Upper lobe of left lung (tissue), 6 donors: ENCODE measurements at places on chromosomes 2 and 18.

DNA sequence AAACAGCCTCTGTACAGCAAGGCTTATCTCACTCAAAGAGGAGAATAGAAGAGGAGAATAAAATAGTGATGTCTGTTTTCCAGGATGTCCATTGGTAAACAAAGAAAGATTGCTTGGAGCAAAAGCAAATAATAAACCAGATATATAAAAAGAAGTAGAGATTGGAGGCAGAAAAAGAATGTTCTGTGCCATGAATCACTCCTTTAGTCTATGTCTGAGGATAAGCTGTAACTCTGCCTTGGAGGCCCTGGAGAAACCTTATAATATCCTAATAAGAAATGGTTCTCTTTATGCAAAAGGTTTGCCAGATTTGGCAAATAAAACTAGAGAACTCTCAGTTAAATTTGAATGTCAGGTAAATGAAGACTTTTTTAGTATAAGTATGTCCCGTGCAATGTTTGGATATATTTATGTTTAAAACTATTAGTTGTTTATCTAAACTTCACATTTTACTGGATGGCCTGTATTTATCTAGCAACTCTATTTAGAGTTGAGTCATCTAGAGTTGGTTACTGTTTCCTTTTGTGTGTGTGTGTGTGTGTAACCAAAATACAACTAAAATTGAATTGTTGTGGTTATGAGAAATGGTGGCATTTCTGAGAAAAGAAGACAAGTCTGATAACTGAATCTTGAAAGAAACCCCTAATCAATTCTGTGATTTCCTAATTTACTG is 510.3 kb upstream of the SETBP1 start:
- no peak for DNase-seq

DNA sequence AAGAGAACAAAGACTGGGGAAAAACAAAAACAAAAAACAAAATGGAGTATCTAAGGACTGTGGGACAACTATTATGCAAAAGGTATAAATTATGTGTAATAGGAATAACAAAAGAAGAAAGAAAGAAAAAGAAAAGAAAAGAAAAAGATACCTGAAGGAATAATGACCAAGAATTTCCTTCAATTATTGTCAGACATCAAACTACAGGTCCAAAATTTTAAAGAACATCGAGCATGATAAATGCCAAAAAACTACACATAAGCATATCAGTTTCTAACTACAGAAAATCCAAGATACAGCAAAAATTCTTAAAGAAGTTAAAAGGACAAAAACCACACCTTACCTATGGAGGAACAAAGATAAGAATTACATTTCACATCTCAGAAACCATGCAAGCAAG is 93.0 kb downstream of the SPIRE1 start:
- no peak for DNase-seq

DNA sequence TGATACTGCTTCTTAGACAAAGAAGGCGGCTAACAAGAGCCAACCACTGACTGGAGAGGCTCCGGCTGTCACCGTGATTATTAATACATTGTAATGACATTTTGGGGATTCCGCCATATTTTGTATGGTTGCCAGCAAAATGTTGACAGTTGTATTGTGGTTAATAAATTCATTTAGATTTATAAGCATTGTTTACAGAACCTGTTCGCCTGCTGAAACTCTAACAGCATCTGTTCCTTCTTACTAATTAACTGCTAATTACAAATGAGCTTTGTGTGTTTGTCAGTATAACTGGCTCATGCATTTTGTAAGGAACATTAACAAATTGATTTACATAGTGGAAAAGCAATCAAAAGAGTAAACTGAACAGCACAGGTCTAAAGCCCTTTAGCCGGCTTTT is 332.4 kb downstream of the GBX2 start:
- DNase-seq, result no peak

DNA sequence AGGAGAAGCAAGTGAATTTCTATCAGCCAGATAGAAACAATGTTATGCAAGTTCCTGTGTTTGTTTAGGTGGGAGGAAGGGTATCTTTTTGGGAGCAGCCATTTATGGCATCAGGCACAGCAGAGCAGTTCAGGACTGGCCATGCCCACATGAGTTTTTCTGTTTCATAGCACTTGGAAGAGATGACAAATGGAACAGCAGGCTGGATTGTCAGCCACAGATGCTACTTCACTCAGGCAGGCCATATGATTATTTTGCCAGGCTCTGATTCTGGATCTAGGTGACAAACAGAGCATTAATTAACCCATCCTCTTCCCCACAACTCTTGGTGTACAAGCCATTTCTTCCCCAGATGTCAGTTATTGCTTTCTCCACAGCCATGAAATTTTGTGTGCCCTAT is 63.8 kb downstream of the GALNT13 start:
- DNase-seq, result no peak

DNA sequence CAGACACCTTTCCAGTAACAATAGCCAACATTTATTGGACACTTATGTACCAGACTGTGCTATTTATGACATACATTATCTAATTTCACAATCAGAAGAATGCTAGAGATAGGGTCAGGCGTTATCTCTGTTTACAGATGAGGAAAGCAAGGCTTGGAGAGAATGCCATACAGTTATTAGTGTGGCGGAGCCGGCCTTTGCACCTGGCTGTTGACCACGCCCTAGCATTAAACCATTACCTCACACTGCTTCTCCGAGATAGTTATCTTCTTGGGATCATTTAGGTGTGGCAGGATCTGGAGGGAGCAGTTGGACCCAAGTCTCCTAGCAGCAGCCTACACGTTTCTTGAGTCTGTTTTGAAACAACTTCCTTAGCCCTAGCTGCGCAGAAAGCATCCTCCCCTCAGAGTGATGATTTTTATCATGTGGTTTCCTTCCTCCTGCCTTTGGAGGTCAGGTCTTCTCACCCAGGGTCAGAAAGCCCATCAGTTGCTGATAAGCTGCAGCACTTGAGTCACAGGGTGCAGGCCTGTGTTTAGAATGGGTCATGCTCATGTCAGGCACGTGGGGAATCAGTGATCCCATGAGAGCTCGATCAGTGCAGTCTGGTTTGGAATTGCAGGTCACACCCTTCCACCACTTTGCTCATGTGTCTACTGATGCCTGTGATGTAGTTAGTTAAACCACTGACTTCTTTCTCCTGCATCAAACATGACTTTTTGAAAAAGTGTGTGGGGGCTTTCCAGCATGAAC is 118.2 kb downstream of the SPTBN1 start:
- peak; percentile 70 for DNase-seq

- DNase-seq, result no peak
Measured at GRCh38 chr2:172335736-172336135, 91.7 kb upstream of the ITGA6 start.

GRCh38 chr2:151087377-151087776 is 174.3 kb downstream of the RBM43 start:
- DNase-seq, result no peak

- DNase-seq, result no peak
Measured at GRCh38 chr2:219624565-219624964, 2.9 kb upstream of the SLC4A3 start.

DNA sequence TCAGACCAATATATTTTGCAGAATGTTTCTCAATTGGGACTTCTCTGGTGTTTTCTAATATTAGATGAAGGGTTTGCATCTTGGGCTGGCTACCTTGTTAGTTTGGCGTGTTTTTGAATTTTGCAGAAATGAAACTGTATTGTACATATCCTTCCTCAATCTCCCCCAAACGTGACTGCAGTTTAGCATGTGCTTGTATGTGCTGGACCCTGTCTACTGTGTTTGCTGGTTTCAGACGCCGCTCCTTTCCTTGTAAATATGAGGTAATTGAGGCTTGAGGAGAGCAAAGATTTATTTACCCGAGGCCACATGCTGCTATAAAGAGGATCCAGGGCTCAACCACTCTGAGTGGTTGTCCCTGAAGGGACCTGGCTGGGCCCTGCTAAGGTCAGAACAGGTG is 57.2 kb downstream of the NGEF start:
- no peak for DNase-seq

- no peak for DNase-seq
Measured at GRCh38 chr2:100982431-100982861, 19.6 kb upstream of the RPL31 start.

DNA sequence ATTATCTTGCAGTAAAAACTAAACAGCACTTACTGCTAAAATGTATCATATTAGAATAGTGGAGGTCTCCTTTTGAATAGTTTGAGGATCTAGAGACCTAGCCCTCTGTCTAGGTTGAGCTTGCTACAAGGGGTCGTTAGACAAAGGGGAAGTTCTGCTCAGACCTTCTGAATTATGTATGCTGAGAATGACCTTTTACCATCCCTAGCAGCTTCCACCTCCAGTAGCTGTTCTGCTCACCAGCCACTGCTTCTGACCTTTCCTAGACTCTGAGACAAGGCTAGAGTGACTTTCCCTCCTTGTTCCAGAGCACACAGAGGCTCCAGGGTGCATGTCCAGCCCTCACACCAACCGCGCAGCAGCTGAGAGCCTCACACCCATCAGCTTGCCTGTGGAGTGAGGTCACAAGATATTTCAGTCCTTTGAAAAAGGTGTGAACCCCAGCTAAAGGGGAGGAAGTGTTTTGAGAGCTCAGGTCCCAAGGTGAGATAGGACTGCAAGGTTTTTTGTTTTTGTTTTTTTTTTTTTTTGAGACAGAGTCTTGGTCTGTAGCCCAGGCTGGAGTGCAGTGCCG is 289.3 kb upstream of the TNP1 start:
- DNase-seq, result no peak
